IMR-90 (cell line): ENCODE measurements at places on chromosomes 4 and X.

GRCh38 chr4:22911285-22911684 lies 218.5 kb downstream of the GBA3 start:
- no peak for DNase-seq

DNA sequence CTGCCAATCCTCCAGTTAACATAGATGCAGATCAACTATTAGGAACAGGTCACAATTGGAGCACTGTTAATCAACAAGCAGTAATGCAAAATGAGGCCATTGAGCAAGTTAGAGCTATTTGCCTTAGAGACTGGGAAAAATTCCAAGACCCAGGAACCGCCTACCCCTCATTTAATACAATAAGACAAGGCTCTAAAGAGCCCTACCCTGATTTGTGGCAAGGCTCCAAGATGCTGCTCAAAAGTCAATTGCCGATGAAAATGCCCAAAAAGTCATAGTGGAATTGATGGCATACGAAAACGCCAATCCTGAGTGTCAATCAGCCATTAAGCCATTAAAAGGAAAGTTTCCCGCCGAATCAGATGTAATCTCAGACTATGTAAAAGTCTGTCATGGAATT lies 20.5 kb upstream of the TRIM61 start:
- DNase-seq = no peak

- DNase-seq = peak; percentile 67
These were observed 100.1 kb downstream of the REPS2 start for GRCh38 chrX:17046478-17047097.

GRCh38 chr4:152118819-152119553 lies 358.2 kb upstream of the GATB start:
- no peak for DNase-seq

DNA sequence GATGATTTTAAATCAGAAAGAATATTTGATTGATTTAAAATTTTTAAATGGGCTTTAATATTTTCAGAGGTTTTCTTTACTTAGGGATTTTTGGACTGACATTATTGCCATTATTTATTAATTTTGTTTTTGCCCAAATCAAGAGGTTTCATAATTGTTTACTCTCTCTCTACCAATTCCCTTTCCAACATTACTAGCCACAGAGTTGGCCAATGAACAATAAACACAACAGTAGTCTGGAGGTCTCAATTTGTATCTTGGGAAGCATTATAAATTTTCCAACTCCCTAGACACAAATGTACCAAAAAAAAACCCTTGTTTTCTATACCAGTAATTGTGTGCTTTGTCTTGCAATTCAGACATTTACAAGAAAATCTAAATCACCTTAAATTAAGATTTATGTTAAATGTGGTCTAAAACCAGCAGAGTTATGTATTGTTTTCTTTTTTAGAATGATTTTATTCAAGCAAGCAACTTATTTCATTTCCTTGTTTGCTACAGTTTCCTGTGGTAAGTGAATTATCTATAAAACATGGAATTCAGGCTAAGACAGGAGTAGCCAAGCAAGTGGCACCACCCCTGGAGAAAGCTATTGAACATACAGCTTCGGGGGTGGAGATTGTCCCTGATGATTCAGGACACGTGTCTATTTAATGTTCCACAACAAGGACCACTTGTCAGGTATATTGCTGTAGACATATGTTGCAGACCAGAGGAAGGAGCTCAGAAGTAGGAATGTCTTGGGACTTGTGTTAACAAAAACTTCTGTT lies 622 bp downstream of the KLKB1 start:
- no peak for DNase-seq

- DNase-seq = peak; percentile 90
These were observed 777 bp upstream of the EOLA2 start for GRCh38 chrX:149938881-149939654.

GRCh38 chrX:1673337-1673736 lies 58.5 kb downstream of the ASMT start:
- no peak for DNase-seq

DNA sequence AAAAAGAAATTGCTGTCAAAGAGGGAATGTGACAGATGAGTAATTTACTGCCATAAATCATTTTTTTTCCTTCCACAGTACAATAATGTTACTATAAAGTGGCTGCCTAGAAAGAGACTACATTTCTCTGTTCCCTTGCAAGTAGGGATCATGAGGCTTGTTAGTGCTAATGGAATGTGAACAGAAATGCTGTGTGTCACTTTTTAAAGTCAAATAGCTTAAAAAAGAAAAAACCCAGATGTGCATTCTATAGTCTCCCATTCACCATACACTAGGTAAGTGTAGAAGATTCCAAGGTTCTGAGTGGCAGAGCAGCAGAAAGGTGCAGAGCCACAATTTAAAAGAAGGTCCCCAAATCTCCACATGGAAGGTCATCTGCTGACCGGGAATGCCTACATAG lies 328.4 kb downstream of the CAMK2D start:
- DNase-seq = no peak

DNA sequence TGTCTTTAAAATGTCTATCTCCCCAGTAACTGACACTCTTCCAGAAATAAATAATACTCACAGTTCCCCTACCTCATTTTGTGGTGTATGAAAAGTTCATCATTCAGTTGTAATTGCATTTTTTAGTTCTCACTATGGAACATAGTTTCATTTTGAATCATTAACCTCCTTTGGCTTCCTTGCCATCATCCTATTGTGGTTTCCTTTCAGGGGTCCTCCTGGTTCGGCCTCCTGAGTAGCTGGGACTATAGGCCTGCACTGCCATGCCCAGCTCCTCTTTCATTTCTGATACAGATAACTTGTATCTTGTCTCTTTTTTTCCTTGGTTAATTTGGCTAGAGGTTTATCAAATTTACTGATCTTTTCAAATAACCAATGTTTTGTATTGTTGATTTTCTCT lies 23.1 kb upstream of the BLTP1 start:
- no peak for DNase-seq

- DNase-seq = peak; percentile 8
These were observed 236.2 kb downstream of the FRAS1 start for GRCh38 chr4:78293348-78293747.

DNA sequence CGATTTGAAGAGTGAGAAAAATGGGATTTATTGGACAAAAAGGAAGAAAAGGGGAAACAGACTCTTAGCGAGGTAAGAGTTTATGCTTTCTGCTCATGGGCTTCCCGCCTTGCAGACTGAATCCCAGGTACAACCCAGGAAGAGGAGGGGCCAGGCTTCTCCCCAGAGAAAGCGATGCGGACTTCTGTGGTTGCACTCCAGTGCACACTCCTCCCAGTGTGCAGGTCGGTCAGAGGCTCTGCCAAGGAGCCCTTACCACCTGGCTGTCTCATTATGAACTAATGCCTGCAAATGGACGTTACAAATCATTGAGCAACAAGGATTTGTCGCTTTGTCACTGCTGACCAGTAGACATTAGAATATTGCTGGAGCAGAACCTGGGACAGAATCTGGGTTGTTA lies 39.9 kb upstream of the GLRA2 start:
- no peak for DNase-seq

DNA sequence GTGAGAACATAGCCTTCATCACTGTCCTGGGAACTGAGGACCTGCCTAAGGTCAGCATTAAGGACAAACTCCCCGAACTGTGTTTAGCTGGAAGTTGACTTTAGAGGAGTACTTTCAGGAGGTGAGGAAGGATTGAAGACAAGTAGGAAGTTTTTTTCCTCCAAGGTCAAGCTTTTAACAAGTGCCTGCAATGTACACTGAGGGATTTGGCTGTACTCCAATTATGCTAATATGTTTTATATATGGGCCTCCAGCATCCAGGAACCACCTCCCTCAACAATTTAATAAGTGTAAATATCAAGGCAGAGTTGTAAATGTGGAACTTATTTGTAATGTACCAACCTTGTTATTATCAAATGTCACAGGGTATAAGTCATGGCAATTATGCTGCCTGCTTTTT lies 726.2 kb downstream of the RPA4 start:
- DNase-seq = no peak

- DNase-seq = no peak
These were observed 109.1 kb downstream of the CRLF2 start for GRCh38 chrX:1103360-1103759.

GRCh38 chr4:31917334-31917733 lies 1197.2 kb downstream of the PCDH7 start:
- DNase-seq = no peak

DNA sequence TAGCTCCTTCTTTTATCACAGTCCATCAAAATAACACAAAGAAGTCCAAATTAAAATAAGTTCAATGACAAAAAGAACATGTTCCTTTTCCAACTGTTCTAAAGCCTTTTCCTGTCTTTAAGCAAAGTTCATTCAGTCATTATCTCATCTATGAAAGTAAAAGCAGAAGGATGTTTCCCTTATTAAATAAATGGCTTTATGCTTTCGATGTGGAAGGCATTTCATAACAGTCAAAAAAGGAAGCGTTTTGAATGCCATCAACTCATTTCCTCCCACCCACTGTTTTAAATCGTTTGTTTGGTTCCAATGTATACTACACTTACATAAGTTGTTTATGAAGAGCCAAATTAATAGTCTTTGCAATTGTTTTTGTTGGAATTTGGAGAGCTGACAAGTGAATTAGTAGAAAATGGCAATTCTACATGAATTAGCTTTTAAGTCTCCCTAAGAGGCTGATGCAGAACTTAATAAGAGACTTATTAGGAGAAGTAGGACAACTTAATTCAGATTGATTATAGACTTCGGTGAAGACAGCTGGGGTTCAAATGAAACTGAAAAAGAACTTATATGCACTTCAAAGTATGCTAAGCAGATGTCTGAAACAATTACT lies 392.6 kb upstream of the FTHL17 start:
- no peak for DNase-seq

DNA sequence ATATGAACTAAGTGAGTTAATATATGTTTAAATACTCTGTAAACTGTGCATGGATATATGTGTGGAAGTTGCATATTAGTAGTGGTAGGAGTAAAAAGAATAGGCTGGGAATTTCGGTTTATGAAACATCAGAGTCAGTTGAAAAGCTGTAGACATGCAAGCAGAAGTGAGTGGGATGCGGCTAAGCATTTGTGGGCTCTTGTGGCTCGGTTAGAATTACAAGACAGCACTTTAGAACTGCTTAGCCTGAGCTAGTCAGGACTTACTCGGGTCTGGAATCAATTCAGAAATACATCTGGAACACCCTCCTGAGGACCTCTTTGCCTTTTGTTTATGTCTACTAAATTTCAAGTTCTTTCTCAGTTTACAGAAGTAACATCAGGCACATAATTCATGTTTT lies 93.6 kb downstream of the AFF2 start:
- no peak for DNase-seq

GRCh38 chr4:86441175-86441936 lies 81.5 kb upstream of the MAPK10 start:
- DNase-seq = peak; percentile 23

GRCh38 chrX:56766554-56767347 lies 37.7 kb downstream of the NBDY start:
- peak; percentile 39 for DNase-seq

GRCh38 chr4:930827-931193 lies 1.3 kb downstream of the GAK start:
- DNase-seq = no peak

DNA sequence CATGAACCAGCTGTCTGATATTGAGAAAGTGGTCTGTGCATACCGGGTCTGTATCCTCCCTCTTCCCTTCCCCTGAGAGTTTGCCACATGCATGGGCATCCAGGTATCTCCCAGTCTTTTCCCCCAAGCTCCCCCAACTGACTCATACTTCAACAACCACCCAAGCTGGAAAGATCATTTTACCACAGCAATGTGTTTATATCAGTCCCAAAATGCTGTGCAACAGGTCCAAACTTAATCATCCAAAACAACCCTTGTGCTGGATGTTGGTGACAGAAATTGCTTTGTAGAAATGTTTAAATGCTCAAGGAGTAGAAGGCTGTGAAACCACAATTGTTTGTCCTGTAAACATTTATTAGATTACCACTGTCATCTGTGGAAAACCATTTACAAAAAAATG lies 286.8 kb upstream of the KLF3 start:
- no peak for DNase-seq

DNA sequence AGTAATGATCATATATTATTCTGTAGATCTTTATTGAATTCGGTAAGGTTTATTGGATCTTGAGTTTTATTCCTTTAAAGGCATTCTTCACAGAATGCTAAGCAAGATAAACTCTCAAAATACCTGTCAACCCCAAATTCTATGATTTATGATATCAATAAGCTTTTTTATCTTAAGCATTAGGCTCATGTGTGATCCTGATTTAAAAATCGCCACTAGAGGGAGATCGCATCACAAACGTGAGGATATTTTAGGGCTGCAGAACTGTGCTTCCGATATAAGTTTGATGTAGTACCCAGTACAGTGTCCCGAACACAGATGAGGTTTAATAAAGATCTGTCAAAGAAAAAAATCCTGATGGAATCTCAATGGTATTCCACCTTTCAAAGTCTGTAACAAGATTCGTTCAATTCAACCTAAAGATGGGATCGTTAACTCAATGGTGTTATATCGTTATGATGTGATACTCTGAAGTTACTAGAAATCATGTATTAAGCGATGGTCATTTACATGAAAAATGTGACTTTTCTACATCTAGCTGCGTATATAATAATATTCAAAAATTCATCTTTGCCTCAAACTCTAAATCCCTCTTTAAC lies 169.0 kb downstream of the CORIN start:
- peak; percentile 65 for DNase-seq

DNA sequence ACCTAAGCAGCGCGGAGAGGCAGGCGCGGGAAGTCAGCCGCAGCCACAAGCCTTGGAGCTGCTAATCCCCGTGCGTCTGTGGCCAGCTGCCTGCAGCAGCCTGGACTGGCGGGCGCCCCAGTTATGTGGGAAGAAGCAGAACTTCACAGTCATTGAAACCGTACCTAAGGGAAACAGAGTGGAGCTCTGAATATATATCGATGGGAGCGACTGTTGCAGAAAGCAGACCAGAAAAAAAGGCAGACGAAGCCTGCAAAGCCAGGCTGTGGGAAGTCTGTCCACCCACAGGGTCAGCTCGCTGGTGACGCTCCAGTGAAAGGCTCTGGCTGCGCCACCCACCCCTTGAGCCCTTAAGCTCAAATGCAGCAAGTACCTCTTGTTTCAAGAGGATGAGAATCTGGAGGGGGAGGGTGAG lies 24.7 kb downstream of the KCNE5 start:
- DNase-seq = no peak

GRCh38 chr4:140106289-140106844 lies 47.6 kb downstream of the MAML3 start:
- DNase-seq = no peak

DNA sequence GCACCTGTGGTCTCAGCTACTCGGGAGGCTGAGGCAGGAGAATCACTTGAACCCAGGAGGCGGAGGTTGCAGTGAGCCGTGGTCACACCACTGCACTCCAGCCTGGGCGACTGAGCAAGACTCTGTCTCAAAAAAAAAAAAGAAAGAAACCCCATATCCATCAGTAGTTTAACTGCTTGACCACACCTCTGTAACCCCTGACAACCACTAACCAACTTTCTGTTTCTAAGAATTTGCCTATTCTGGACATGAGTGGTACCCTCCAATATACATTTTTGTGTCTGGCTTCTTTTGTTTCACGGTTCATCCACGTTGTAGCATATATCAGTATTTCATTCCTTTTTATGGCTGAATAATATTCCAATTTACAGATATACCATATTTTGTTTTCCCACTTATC lies 9.1 kb downstream of the PPAT start:
- no peak for DNase-seq
